ENCODE measurements at places on chromosomes 16 and 17.
A peak's percentile ranks its signal among the peaks of the same experiment; 100 is the strongest.

GRCh38 chr17:77253611-77254051 lies 112.9 kb downstream of the SEC14L1 start:
- peak; percentile 63 for DNase-seq

DNA sequence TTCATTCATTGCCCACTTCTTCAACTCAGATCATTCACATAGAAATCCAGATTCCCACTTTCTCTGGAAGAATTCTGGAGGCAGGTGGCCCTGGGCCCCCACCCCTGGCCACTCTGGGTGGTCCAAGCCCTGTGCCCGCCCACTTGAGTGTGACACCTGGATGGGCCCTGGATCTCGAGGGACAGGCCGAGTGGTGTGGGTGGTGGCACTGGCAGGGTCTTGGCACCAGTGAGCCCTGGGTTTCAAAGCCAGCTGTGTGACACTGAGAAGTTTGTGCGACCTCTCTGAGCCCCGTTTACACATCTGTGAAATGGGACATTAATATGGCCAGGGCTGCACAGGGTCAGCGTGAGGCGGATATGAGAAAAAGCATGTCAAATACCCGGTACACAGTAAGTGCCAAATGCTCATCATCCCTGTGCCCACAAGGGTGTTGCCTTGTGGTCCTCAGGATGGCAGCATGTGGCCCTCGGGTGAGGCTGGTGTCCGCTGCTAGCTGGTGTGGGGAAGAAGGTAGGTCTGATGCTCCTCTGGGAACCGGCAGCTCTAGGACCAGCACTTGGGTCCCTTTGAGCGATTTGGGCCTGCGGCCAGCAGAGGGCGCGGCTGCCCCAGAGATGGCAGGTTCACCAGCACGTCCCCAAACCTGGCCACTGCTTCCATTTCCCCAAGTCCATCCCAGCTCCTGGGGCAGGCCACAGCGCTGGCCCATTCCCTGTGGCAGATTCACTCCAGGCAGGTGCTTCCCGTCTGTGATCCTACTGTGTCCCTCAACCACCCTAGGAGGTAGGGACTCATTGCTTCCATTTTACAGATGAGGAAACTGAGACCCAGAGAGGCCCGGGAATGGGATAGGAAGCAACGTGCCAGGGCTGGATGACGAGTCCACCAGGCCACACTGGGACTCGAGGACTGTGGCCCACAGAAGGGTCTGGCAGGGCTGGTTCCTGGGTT lies 3.6 kb downstream of the OSGIN1 start:
- DNase-seq = peak; percentile 16

DNA sequence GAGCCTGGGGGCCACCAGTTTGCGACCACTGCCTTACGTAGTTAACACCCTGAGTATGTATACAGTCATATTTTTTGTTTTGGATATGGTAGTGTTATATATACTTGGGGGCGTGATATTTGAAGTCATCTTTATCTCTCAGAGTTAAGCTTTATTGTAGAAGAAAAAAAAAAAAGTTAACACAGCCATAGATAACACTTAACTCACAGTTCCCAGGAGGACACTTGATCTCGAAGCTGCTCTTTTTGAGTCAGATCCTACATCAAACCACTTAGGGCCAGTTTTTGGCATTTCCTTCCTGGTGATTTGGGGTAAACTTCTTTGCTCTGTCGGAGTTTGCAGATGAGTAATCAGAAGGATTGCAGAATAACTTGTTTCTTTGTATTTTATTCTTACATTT lies 5.8 kb downstream of the ITPRIPL2 start:
- DNase-seq = peak; percentile 65

DNA sequence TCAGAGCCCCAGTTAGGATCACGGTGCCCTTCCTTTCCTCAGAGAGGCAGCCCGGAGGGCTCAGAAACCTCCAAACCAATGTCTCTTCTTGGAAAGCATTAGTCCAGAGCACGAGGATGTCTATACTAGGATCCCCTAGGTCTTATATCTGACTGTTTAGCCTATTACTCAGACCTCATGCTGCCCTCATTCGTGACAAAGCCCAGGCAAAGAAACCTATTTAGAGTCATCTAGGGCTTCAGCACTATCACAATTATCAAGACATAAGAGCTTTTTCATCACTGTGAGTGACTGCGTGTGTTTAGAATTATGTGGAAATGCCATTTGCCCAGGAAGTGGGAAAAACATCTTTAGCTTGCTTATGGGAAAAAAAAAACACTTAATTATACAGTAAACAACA lies 159.8 kb upstream of the NOL11 start:
- no peak for DNase-seq

GRCh38 chr17:56499799-56500388 lies 93.6 kb upstream of the NOG start:
- no peak for DNase-seq

- DNase-seq = peak; percentile 6
Observed at GRCh38 chr17:48308581-48308980, 121.4 kb downstream of the SKAP1 start.

- DNase-seq = no peak
Observed at GRCh38 chr16:8923199-8923598, 40.5 kb downstream of the USP7 start.

GRCh38 chr17:28906706-28907438 lies 4.0 kb upstream of the DHRS13 start:
- DNase-seq = no peak

DNA sequence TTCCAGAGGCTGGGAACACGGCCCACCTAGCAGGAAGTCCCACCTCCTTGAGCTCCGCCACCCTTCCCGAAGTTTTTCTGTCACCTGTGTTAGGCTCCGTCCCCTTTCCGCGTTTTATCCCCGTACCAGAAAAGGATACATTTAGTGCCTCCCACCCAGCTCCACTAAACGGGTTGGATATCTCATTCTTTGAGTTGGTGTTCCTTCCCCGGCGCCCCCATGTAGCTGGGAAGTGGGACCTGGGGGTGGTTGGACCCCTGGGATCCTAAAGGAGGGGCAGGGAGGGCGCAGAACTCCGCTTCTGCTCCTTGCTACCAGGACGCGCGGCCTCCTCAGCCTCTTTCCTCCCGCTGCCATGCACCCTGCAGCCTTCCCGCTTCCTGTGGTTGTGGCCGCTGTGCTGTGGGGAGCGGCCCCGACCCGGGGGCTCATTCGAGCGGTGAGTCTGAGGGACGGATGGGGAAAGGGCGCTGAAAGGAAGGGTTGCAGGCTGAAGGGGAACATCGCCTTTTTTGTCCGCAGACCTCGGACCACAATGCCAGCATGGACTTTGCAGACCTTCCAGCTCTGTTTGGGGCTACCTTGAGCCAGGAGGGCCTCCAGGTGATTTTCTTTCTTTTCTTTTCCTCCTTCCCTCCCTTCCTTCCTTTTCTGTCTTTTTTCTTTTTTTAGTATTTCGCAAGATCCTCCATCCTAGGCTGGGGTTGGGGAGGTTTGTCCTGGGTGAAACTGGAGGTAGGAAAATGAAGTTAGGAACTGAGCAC lies 669 bp downstream of the RNF167 start:
- DNase-seq = no peak

DNA sequence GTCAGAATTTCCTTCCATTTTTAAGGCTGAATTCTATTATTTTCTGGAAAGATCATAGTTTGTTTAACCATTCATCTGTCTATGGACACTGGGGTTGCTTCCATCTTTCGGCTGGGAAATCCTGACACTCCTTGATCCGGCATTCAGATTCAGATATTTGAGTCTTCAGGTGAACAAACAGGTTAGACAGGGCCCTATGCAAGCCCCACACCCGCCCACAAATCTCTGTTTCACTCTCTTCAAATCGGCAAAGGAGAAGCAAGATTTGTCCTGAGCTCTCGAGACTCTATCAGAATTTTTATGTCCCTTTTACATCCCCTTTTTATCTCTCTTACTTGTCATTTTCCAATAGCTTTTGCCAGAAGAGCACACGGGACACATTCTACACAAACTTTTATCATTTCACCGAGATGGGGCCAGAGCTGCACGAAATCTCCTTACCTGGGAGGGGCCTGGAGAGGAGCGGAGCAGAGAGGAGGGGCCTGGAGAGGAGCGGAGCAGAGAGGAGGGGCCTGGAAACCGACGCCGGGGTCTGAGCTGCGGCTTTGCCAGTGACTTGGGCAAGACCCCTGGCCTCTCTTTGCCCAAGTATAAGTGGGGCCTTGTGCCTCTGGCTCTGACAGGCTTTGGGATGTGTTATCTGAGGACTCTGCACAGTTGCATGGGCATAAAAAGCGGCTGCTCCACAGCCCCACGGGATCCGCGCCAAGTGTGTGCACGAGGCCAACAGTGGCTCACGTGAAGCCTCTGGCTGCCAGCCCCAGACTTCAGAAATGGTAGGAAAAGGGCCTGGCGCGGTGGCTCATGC lies 54.3 kb upstream of the RBFOX3 start:
- no peak for DNase-seq

- peak; percentile 24 for DNase-seq
Observed at GRCh38 chr17:74568106-74568873, 981 bp upstream of the CD300H start.

DNA sequence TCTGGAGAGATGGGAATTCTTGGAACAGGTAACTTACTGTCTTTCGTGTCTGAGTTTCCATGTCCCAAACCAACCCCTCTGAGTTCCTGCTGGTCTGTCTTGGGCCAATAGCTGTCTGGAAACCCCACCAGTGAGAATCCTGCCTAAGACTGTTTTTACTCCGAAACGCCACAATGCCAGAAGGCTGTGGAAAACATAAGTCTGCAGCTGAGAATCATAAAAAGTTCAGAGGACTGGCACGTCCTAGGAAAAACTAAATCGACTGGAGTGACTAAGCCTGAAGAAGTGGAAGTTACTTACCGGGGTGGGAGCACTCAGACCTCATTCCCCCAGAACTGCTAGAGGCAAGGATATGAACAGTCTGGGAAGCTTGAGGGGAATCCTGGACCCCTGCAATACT lies 13.3 kb downstream of the LRRC75A start:
- no peak for DNase-seq

GRCh38 chr16:56302506-56302905 lies 111.2 kb downstream of the GNAO1 start:
- DNase-seq = no peak

DNA sequence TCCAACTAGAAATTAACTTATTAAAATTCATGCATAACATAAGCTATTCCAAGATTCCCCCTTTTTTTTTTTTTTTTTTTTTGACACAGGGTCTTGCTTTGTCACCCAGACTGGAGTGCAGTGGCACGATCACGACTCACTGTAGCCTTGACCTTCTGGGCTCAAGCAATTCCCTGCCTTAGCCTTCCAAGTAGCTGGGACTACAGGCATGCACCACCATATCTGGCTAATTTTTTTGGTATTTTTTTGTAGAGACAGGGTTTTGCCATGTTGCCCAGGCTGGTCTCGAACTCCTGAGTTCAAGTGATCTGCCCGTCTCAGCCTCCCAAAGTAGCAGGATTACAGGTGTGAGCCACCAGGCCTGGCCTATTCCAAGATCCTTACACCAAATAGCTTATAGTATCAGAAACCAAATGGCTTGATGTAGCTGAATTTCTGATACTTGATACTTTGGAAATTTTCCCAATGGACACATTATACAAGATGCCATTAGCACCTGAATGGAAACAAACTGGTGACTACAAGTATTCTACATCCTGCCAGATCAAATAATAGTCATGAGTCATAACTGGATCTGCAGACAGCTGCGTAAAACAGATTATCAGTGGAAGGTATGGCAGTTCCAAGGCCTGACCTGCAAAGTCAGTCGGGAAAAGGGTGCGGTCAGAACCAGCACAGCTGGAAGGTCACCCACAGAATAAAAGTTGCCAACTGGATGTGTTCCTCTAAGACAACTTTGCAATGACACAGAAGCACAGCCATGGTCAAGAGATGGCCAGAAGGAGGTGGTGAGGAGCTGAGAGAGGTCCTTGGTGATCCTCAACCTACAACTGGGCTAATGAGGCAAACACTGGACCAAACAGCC lies 14.5 kb downstream of the TUBG1 start:
- DNase-seq = peak; percentile 31

DNA sequence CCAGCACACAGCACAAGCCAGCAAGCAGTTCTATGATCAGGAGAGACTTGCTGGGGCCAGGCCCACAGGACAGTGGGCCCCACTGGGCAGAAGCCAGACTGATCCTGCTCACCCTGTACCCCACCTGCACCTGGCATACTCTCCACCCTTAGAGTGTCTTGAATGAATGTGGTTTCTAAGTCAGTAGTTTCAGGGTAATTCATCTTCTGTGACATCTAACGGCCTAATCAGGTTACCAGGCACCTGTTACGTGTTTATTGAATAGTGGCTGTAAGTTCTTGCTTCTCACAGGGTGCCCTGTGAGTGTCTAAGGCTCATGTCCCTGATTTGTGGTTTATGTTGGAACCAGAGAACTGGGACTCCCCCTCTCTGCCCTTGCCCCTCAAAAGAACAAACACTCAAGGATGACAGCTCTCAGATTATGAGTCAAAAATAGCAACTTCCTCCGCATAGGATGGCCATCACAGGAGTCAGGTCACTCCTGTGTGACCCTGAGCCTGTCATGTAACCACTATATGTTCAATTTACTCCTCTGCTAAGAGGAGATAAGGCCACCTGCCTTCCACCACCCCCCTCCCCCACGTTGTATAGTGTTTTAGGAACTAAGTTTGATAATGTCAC lies 7.0 kb upstream of the OR2C1 start:
- no peak for DNase-seq

GRCh38 chr17:77821114-77821513 lies 137.4 kb upstream of the TNRC6C start:
- no peak for DNase-seq

DNA sequence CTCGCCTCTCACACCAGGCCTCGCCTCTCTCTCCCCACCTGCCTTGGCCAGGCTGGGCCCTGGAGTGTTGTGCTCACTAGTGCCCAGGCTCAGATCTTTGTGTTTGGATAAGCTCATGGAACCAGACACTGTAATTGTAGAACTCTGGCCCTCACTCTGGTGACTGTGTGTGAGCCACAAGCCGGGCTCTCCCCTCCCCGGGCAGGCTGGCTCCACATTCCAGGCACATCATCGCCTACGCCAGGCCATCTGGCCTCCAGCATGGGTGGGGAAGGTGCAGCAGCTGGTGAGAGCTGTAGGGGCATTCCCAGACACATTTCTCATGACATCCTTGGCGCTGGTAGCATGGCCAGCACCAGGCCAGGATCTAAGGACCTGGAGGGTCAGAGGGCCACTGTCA lies 202.3 kb downstream of the RAB11FIP4 start:
- no peak for DNase-seq

- DNase-seq = no peak
Observed at GRCh38 chr17:66813296-66813695, 21.6 kb upstream of the CACNG5 start.

- DNase-seq = no peak
Observed at GRCh38 chr17:70232466-70232865, 63.1 kb downstream of the KCNJ2 start.

GRCh38 chr17:21034340-21035235 lies 8.2 kb downstream of the USP22 start:
- DNase-seq = peak; percentile 56

Measured in NCI-H226 (cell line).